ENCODE measurements at places on chromosomes 1 and 21.
A peak's percentile ranks its signal among the peaks of the same experiment; 100 is the strongest.

DNA sequence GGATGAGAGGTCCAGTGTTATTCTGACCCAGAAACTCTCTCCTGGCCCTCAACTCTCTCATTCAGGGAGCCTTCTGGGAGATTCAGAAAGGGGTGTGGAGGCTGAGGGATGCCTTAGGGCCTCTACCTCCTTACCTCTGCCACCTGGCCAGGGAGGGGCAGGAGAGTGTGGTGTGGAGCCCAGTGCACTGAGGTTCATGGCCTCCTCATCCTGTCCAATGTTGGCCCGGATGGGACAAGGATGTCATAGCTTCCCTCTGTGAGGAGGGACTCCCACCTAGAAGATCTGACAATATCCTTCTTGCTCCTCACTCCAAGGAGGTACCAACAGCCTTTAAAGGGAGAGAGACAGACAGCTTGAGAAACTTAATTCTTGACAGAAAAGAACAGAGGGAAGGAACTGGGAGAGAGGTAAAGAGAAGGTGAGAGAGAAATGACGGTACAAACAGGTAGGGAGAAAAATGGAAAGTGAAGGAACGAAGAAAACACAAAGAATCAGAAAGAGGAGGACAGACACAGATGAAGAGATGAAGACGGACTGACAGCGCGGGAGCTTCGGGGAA, 779 bp downstream of the BEND5 start:
- DNase-seq: no peak

- no peak for DNase-seq
These were observed 14.6 kb upstream of the PTAFR start for GRCh38 chr1:28190996-28191645.

DNA sequence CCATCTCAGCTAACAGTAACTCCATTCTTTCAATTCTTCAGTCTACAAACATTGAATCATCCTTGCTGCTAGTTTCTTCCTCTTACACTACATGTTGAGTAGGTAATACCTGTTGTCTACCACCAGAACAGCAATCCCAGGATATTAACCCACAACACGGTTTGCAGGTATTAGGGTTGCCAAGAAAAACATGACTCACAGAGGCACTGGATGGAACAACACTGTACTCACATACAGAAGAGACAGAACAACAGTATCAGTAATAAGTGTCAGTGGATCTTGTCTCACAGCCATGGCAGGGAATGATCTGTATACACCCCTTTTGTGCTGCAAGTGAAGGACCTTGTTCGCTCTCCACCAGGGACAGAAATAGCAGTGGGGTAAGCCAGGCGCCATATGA, 212.1 kb downstream of the GPR52 start:
- DNase-seq: no peak

DNA sequence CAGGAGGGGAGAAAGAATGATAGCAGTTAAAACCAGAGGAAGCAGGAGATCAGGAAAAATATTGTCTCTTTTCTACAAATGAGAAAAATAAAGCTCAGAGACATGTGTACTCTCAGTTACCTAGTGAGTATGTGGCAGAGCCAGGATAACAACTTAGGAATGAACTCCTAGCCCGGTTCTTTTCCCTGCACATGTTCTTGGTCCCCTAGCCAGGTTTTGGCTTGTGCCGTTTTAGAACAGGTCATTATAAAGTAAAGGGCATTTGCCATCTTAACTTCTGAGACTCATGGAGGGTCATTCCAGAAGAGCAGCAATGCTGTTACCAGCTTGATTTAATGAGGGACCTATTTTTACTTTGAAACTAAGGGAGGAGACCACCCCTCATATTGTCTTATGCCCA, 48.1 kb upstream of the DAB1 start:
- DNase-seq: no peak

- no peak for DNase-seq
These were observed 6.9 kb downstream of the PDE4B start for GRCh38 chr1:65799601-65800000.

DNA sequence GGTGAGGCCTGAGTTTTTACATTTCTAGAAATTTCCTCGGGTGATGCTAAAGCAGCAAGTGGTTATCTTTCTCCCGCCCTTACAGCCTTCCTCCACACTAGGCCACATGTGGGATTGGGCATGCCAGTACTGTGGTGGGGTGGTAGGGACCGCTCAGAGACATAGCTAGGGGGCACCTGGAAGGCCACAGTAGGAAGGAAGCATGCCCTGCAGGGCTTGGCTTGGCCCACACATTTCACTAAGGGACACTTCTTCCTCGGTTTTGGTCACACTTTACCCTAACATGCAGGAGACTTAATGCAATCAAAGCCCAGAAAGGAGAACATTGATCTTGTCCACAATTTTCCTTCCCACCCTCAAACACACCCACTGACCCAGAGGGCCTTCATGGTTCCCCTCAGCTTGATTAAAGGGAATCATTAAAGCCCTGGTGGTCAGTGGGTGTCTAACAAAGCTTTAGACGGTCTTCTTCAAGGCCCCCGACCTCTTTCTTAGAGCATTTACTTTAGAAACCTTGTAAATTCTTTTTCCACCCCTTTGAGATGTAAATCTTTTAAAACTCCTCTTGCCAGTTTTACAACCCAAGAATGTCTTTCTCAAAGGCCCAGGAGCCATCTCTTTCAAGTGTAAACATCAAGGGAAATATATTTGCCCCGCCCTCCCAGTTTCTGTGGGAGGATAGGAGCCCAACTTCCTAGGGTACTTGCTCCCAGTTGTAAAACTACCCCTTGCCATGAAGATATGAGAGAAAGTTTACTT, 246.4 kb upstream of the PTBP2 start:
- DNase-seq: no peak

GRCh38 chr1:164054331-164054730, 504.7 kb upstream of the PBX1 start:
- no peak for DNase-seq

GRCh38 chr1:163668472-163668871, 346.7 kb downstream of the NUF2 start:
- DNase-seq: no peak

GRCh38 chr1:59025201-59025600, 241.4 kb upstream of the JUN start:
- no peak for DNase-seq

- no peak for DNase-seq
These were observed 60.2 kb upstream of the MPC2 start for GRCh38 chr1:167997037-167997575.

- DNase-seq: no peak
These were observed 25.1 kb downstream of the CNN3 start for GRCh38 chr1:94901841-94902240.

GRCh38 chr1:217525773-217526490, 105.0 kb downstream of the GPATCH2 start:
- no peak for DNase-seq

DNA sequence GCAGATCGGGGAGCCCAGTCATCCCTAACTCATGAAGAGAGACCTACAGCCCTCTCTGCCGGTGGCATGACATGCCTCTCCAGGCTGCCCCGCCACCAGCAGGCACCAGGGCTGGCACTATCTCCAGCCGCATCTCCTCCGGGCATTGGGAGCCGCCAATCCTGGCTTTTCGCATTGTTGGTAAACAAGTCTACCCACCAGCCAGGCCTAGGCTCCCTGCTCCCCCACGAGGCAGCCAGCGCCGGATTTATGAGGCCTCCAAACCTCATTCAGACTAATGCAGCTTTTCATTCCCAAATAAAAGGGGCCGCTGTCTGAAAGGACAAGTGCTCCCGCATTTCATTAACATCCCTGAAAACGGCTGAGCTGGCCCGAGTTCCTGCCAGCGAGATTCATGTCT, 3.4 kb upstream of the GRIK3 start:
- no peak for DNase-seq

GRCh38 chr1:200260597-200261335, 149.1 kb downstream of the ZNF281 start:
- no peak for DNase-seq

GRCh38 chr1:19747761-19748160, 52.0 kb downstream of the TMCO4 start:
- no peak for DNase-seq

DNA sequence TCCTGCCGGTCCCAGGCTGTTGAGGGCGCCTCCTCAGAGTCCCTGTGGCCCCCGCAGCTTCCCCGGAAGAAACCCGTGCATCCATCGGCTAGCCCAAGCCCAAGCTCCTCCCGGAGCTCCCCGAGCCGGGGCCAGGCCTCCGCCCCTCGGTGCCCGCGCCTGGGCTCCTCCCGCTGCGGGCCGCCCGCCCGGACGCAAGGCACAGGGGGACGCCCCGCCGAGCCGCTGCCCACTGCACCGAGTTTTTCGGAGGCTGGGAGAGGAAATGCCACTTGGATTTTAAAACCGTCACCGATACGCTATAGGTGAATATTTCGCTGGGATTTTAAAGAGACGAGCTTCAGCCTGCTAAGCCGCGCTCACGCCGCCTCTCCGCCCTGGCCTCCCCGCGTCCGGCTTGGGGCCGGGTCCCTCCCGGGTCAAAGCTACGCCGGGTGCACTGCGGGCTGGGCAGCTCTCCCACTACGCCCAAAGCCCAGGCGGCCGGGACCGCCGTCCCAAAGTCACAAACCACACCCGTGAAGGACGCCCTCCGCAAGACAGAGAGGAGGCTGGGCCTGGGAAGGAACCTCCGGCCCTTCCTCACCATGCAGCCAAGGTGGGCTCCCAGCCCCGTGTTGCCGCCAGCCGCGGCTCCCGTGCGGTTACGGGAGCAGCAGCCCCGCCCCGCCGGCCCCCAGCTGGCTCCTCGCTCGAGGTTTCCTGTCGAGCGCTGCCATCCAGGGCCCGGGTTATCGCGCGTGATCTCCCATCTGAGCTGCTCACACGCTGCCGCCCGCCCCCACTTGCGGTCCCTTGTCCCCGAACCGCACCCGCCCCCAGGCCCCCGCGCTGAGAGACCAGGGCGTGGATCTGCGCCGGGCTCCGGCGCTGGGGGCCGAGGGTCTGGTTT, 63.2 kb downstream of the CD247 start:
- peak; percentile 80 for DNase-seq

DNA sequence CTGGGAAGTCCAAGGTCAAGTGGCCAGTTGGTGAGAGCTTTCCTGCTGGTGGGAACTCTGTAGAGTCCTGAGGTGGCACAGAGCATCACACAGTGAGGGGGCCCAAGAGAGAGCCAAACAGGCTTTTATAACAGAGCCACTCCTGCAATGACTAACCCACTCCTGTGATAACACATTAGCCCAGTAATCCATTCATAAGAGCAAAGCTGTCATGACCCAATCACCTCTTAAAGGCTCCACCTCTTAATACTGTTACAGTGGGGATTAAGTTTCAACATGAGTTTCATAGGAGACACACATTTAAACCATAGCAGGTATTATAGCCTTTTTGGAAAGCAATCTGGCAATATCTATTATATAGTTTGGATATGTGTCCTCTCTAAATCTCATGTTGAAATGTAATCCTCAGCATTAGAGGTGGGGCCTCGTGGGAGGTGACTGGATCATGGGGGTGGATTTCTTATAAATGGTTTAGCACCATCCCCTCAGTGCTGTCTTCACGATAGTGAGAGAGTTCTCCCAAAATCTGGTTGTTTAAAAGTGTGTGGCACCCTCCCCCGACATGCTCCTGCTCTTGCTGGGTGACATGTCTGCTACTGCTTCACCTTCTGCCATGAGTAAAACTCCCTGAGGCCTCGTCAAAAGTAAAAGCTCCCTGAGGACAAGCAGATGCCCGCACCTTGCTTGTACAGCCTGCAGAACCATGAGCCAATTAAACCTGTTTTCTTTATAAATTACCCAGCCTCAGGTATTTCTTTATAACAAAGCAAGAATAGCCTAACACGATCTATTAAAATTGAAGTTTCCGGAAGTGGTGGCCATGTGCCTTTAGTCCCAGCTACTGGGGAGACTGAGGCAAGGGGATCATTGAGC, 64.5 kb downstream of the CD58 start:
- DNase-seq: no peak

- peak; percentile 28 for DNase-seq
These were observed 136.5 kb upstream of the ETS2 start for GRCh38 chr21:38669186-38669585.

GRCh38 chr1:42163114-42163513, 1.4 kb downstream of the GUCA2A start:
- DNase-seq: no peak

DNA sequence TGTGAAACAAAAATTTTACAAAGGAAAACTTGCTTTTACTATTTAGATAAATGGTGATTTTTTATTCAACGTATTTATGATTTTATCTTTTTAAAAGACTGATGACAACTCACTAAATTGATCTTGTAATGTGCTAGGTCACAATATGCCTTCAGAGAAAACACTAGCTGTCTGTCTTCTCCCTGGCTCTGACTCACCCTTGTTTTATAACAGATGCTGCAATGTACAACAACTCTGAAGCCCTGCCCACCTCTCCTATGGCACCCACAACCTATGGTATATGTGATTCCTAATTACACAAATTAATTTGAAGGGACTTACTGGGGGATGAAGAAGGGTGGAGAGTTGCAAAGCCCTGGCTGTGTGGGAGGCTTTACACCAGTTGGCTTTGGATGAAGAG, 24.7 kb upstream of the HSD17B7 start:
- DNase-seq: no peak

DNA sequence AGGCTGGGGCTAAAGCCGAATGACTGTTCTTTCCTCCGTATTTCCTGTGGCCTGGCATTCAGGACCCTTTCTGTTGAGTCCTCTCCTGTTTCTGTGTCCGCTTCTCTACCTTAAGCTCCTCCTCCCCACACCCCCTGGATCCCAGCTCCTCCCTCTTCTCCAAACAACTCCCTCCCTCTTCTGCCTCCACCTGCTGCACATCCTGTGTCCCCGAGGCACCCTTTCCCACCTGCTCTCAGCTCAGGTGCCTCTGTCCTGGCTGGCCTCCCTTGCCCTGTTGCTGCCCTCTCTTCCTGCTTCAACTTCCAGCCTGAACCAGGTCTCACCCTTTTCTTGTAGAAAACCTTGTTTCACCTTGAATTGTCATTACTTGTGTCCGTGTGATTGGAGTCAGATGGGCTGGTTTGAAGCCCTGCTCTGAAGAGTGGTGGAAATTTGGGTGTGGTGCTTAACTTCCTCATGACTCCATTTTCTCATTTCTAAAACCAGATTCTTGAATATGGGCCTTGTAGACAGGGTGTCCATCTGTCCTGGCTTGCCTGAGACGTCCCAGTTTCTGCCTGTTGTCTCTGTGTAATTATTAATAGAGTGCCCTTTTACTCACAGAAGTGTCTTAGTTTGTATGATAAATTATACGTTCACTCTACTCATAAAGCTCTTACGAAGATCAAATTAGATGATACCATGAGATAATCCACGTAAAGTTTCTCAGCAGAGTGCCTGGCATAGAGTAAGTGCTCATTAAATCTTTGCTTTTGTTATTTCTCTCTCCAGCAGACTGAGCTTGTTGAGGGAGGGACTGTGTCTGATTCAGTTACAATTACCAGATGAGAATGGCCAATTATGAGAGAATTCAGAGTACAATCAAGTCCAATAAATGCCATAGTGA, 58.9 kb upstream of the TRABD2B start:
- DNase-seq: no peak

DNA sequence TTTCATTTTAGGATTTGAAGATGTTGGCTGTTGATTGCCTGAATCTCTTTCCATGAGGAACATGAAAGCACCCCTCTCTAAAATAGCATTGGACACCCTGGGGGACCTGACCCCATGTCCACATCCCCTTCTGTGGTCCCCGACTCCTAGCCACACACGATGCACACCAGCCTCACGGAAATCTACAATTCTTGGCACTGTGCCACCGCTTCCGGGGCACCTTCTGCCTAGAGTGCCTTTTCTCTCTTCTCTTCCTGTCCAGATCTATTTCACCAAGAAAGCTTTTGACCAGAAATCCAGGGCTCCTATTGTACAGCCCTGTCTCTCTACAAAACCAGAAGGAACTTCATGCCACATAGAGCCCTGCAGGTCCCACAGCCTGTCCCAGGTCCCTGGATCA, 50.3 kb downstream of the MYSM1 start:
- no peak for DNase-seq
